ENCODE measurements at places on chromosomes 1 and 21.

DNA sequence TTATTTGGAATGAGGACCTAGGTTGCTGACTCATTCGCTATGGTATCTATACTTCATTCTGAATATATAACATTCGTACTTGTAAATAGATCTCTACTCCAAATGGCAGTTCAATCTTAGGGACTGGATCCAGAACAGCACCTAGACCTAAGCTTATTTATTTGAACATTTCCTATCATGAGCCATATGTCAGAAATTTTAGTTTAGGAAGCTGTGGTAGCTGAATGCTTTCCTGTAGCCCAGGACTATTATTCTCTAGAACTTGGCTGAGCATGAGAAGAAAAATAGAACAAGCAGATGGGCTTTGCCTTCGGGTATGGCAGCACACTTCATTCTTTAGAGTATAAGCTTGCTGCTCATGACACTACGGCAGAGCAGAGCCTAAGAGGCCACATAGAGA, 1114.4 kb upstream of the B3GALT2 start:
- no peak for DNase-seq

GRCh38 chr1:197341626-197342025, 73.6 kb downstream of the CRB1 start:
- DNase-seq: no peak

- peak; percentile 76 for DNase-seq
Measured at GRCh38 chr21:14850394-14850793, 214.4 kb downstream of the NRIP1 start.

DNA sequence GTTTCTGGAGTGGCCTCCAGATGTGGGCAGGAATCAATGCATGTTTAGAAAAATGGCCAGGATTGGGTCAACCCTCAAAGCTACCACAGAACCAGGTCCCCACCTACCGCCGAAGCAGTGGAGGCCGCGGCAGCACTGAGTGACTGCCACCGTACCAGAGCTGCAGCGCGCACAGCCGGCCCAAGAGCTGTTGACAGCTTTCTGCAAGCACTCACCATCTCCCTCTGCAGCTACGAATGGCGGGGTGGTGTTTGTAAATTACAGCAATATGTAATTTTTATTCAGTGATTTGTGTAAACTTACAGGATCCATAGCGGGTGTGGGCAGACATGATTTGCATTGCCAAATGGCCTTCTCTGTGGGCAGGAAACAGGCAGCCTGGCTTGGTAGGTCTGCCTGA, 96.4 kb downstream of the CAMK2N1 start:
- no peak for DNase-seq

Measured in fibroblast of upper back skin (primary cell).